Spinal cord (tissue), 10 donors: ENCODE measurements at places on chromosomes 4 and X.

GRCh38 chr4:97498875-97499274 is 644.4 kb downstream of the STPG2 start:
- H3K36me3 ChIP-seq = no peaks in the 10 kb centered on the region
- no peaks in the 10 kb centered on the region for H3K27me3 ChIP-seq
- no peak overlapping the region for H3K4me3 ChIP-seq
- no peak overlapping the region for H3K27ac ChIP-seq
- no peak for DNase-seq

DNA sequence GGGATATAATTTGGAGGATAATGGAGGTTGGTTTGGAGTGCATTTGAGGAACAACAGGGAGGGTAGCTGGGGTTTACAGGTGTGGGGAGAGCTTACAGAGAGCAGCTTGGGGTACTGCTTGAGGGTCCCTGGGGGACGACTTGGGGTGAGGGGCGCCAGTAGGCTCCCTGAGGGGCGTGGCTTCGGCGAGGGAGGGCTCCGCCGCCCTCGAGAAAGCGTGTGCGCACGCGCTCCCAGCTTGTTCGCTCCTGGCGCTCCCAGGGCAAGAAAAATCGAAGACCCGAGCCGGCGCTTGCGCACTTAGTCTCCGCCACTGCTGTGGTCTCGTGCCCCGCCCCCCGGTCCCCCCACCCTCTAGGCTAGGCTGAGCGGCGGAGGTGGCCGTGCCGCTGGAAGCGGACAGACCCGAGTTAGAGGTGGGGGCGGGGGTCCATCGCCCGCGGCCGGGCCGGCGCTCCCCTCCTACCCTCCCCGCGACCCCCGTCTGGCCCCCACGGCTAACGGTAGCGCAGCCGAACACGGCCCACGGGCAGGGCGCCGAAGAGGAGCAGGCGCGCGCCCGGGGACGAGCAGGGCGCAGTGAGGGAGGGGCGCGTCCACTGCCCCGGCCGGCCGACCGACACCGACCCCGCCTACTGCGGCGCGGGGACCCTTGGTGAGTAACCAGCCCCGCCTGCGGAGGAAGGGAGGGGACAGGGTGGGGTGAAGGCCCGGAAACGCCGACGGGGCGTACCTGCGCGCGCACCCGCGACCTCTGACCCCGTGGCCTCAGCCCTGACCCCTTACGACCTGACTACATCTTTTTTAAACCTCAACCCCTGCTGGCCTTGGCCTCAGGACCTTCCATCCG is 5.4 kb upstream of the CCDC120 start:
- H3K4me3 ChIP-seq = peak overlapping the region; percentile 47
- peaks cover 10% of the 10 kb centered on the region for H3K4me1 ChIP-seq
- no peaks in the 10 kb centered on the region for H3K27me3 ChIP-seq
- DNase-seq = peak; percentile 56
- peaks cover 4% of the 10 kb centered on the region for H3K36me3 ChIP-seq

DNA sequence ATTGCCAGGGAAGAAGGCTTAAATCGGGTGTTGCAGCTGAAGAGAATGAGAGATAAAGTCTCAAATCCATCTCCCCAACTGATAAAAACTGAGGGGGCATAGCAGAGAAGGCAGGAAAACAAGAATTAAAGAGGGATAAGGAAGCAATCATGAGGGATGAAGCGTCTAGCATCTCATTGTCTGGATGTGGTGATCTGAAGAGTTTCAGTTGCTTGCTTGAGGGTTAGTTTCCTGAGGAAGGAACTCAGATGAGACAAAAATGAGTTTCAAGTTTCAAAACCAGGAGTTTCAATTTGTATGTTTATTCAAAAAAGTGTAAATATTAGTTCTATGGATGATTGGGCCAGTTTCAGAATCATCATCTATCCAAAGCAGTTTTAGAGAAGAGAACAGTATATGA is 496.9 kb downstream of the RAB28 start:
- no peaks in the 10 kb centered on the region for H3K4me1 ChIP-seq
- no peak overlapping the region for H3K4me3 ChIP-seq
- no peaks in the 10 kb centered on the region for H3K36me3 ChIP-seq
- no peak for DNase-seq
- no peak overlapping the region for H3K27ac ChIP-seq

GRCh38 chr4:168765322-168765721 is 244.7 kb downstream of the CBR4 start:
- H3K4me1 ChIP-seq = peaks cover 3% of the 10 kb centered on the region
- no peak for DNase-seq
- H3K27me3 ChIP-seq = no peaks in the 10 kb centered on the region
- no peaks in the 10 kb centered on the region for H3K36me3 ChIP-seq
- no peak overlapping the region for H3K27ac ChIP-seq

- no peaks in the 10 kb centered on the region for H3K36me3 ChIP-seq
- no peaks in the 10 kb centered on the region for H3K27me3 ChIP-seq
- H3K27ac ChIP-seq = no peak overlapping the region
- peak; percentile 49 for DNase-seq
- H3K4me3 ChIP-seq = no peak overlapping the region
These were observed 598.5 kb downstream of the CENPC start for GRCh38 chr4:66946761-66947160.

DNA sequence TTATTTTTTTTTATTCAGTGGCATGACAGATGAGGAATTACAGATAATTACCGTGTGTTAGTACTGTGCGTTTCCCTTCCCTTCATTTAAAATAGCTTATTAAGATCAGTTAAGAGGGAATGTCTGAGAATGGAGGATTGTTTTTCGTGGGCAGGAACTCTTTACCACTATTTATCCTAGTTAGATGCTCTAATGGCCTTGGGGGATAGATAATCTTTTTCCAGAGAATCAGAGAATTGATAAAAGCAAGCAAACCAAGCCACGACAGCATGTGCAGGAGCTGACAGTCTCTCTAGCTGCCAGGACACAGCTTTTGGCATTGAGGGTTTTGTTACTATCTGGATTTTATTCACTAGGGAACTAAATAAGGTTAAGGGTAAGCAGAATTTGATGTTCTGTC is 128.7 kb downstream of the DCLK2 start:
- H3K4me3 ChIP-seq = no peak overlapping the region
- H3K4me1 ChIP-seq = peaks cover 26% of the 10 kb centered on the region
- H3K27me3 ChIP-seq = no peaks in the 10 kb centered on the region
